ENCODE measurements at places on chromosomes 5 and 9.

GRCh38 chr5:106875591-106876297, 795.0 kb downstream of the EFNA5 start:
- peak; percentile 4 for DNase-seq

GRCh38 chr9:112355427-112355897, 22.0 kb upstream of the PTBP3 start:
- no peak for DNase-seq

GRCh38 chr5:133853646-133854365, 114.6 kb downstream of the C5orf15 start:
- no peak for DNase-seq

- no peak for DNase-seq
Observed at GRCh38 chr5:135866016-135866415, 29.6 kb downstream of the IL9 start.

DNA sequence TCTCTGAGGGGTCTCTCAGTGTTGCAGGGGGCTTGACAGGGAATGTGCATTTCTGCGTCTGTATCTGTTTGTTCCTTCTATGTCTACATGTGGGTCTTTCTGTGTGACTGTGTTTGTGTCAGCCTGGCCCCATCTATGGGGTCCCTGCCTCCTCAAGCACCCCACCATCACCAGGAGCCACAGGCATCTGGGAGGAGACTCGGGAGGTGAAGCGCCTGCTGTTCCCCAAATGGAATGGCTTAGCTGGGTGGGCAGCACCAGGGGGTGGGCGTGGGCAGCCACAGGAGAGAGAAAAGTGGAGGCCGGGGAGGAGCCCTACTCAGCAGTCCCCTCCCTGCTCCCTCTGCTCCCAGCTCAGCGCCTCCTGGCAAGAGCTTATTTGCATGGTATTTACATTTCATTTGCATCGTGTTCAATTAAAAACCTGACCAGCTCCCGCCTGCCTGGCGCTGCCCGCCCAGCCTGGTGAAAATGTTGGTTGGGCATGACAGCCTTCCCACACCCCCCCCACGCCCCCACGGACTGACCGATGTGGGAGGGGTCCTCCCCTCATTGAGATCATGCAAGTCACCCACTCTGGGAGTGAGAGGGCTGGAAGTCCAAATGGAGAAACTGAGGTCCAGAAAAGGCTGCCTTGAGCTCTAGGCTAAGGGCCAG, 50.5 kb downstream of the CXXC5 start:
- no peak for DNase-seq

DNA sequence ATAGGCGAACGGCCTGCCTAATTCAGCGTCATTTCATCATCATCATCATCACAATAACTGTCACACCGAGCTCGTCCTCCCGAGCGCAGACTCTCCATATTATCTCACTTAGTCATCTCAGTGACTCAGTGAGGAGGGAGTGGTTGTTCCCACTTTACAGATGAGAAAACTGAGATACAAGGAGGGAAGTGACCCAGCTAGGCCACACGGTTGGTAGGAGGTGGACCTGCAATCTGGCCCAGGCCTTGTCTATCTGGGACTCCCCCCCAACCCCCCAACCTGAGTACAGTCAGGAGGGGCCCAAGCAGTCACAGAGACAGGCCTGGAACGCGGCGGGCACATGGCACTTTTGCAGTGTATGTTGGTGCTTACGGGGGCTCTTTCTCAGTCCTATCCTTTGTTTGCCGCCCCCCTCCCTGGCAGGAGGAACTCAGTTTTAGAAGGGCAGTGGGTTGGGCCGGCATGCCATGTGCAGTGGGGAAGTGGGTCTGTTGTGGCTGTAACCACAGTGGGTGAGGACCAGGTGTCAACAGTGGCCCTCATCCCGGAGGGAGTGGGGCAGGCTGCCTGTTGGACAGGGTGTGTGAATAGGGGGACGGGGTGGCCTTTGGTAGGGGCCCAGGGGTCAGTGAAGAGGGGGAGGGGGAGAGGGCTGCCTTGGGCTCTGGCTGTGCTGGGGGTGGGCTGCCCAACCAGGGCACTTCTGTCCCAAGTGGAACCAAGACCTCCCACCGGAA, 1.7 kb upstream of the RXRA start:
- no peak for DNase-seq

- peak; percentile 43 for DNase-seq
Observed at GRCh38 chr9:101601904-101602765, 7.4 kb upstream of the PPP3R2 start.

GRCh38 chr5:37738057-37738691, 101.7 kb downstream of the GDNF start:
- peak; percentile 54 for DNase-seq

DNA sequence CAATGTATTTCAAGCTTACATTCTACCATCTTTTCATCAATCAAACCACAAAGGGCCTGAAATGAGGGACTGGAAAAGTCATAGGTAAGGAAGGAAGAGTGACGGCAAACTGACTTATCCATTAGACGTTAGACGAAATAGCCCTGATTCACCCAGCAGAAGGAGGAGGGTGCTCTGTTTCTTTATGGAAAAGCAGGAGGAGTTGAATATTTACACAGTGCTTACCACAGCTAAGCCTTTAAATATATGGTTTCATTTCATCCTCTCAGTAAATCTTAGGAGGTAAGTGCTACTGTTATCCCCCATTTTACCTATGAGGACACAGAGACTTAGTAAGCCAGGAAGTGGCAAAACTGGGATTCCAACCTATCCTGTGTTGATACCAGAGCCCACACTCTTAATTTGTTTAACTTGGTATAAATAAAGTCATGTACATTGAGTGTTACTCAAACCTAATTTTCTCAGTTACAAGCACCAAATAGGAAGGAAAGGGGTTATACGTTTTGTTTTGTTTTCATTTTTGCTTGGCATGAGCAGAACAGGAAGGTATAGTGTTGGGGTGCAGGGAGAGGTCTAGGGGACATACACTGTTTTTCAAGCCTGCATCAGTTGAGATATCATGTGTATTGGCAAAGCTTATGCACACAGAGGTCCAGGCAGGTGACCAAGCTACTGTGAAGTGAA, 98.1 kb upstream of the IFNK start:
- no peak for DNase-seq

- no peak for DNase-seq
Observed at GRCh38 chr5:90530736-90531487, 1.5 kb upstream of the LYSMD3 start.

DNA sequence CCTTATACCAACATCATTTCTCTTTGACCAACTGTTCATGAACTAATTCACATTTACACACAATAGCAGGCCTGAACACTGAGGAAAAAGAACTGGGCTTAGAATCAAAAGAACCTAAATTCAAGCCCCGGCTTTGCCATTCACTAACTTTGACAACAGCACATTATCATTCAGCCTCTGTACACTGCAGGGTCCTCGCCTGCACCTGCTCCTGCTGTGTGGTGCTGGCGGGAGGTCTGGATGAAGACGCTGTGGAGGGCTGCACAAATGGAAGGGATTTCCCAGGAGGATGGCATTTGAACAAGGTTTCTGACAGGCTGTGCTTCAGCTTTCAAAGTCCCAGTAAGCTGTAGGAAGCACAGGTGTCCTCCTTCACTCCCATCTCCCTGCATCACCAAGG, 151.2 kb downstream of the ZDHHC21 start:
- no peak for DNase-seq

- DNase-seq: no peak
Observed at GRCh38 chr9:7342229-7342628, 457.3 kb downstream of the DMAC1 start.

GRCh38 chr5:158854260-158854783, 245.4 kb downstream of the EBF1 start:
- no peak for DNase-seq

- no peak for DNase-seq
Observed at GRCh38 chr9:115084157-115084556, 33.8 kb downstream of the TNC start.

- DNase-seq: no peak
Observed at GRCh38 chr5:14161825-14162556, 18.8 kb downstream of the TRIO start.

- no peak for DNase-seq
Observed at GRCh38 chr9:36895744-36896260, 138.3 kb downstream of the PAX5 start.

GRCh38 chr5:1445313-1445688, at the start of gene SLC6A3:
Gene SLC6A3, minus strand, starts transcription at chr5:1445440. Its CDS starts 2,243 bp downstream, at chr5:1443197.
- no peak for DNase-seq

DNA sequence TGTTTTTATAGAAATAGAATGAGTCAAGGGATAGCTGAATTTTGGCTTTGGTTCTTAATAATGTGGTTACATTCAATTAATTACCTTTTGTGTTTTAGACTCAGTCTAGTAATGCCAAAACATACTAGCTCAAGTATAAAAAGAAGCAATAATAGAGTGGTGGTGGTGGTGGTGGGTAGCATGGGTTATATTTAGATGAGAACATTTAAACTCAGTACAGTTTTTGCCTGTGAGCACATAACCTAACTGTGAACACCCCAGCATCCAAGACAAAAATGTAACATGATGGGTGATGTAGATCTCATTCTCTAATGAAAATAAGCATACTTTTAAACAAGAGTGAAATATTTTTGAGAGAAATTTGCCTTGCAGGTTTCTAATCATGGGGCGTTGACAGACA, 14.2 kb downstream of the CPEB4 start:
- no peak for DNase-seq
